Fibroblast of villous mesenchyme (primary cell): ENCODE measurements at places on chromosomes 2 and 18. TPM values are rescaled to one million over a fixed set of nuclear protein-coding genes. Genes with fewer than 3 reads are reported as not detected.

DNA sequence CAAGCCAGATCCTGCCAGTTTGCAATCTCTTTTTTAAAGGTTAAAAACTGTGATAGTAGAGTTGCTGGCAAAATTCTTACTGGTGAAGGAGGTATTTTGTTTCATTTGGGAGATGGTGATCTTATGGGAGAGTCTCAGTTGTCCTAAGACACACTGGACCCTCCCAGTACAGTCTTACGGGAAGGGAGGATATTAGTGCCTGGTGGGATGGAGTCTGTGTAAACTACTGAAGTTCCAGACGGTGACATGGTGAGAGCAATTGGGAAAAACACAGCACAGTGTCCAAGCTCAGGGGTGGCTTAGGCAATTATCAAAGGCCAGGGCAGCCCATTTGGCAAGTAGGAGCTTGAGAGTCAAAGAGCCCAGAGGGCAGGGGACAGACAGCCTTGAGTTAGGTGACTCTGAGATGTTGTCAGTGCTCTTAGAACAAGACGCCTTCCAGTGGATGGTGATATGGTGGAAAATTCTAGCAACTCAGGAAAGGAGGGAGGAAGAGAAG lies 143.7 kb upstream of the CCDC68 start:
- DNase-seq, result no peak

- DNase-seq, result no peak
These were observed 25.6 kb upstream of the ZNF407 start for GRCh38 chr18:74571895-74572680.

DNA sequence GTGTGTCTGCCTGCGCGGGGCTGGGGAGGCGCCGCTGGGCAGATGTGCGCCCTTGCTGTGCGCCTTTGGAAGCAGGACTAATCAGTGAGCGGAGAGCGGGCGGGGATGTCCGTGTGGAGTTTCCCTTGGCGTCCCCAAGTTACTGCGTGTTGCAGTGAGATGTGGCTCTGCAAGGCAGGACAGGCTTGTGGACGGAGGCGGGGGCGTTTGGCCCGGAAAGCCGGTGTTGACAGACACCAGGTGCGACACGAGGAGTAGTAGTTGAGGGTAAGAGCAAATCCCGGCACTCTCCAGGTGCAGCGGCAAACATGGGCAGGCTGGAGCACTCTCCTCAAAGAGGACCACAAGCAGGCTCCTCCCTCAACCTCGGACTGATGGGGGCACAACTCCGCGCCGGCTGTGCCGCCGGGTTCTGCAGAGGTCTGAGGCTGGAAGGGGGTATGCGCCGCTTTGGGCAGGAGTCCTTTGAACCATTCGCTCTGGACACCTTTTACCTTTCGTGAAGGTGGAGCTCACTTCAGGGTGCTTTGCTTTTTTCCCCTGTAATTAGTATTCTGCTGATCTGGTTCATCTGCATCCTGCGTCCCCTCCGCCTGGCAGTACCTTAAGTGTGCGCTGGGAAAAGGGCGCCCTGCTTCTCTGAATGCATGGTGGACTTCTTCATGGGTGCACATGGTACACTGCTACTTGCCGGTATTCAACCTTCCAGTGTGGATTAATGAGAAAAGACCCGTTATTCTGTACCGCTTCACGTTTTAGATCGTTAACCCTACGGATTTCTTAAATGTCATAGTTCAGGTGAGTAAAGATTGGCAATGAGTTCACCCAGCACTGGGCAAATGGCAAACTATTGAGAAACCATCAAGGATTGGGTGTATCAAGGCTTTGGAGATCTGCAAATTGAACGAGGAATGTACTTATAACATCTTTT lies 608 bp downstream of the CDH7 start:
- DNase-seq, result no peak

DNA sequence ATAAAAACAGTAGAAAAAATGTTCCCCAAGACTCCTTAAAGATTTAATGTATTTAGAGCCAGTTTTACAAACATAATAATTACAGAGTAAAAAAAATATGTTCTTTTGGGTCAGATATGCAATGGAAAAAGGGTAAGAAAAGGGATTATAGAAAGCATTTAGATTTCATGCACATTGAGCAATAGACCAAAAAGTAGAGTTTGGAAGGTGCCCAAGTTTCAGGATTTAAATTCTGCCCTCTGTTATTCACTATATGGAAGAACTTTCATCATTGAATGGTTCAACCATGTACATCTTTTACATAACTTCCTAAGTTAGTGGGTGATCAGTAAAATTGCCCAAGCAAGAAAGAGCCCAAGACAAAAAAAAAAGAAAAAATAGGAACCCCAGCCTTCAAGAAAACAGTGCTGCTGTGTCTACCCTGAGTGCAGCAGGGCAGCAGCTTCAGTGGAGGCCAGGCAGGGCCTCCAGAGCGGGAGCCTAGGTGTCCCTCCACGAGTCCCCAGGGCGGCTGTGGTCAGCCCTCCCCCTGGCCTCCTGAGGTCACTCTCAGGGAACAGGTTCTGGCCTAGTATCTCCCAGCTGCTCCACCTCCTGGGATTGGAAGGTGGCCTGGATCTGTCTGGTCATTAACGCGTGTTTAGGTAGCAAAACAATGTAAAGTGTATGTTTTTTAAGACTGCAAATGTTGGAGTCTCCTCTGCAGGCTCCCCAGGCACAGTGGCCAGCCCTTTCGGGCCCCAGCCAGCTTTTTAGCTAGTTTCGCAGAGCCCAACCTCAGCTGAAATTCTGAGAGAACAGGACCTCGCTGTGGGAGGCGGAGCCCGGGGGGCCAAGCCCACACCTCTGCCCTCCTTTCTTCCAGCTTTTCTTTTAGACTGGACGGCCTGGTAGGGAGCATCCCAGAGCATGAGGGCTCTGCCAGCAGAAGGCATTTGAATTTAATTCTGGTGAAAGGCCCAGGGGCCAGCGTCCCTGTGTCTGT lies 77.3 kb downstream of the TEX51 start:
- DNase-seq, result peak; percentile 2

DNA sequence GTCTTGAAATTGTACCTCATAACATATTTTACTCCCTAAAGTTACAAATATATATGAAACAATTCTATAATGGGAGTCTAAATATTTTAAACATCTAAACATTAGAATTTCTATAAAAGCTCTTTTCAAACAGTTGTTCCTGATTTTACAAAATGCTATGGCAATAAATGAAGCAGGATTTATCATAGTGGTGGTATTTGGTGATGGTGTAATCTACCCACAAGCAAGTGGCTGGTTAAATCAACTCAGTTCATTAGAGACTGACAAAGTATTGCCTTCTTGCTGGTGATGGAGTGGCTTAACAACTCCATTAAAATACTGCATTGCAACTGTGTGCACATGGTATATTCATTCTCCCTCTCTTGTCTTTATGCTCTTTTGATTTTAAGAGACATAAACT lies 138.9 kb downstream of the PMAIP1 start:
- DNase-seq, result no peak

DNA sequence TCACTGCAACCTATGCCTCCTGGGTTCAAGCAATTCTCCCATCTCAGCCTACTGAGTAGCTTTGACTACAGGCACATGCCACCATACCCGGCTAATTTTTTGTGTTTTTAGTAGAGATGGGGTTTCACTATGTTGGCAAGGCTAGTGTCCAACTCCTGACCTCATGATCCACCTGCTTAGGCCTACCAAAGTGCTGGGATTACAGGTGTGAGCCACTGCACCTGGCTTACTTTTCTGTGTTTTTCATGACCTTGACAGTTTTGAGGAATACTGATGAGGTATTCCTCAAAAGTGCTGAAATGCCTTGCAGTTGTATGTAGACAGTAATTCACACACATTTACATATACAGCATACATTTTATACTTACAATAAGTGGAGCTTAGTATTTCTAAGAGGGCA lies 126.1 kb downstream of the PHLPP1 start:
- no peak for DNase-seq

DNA sequence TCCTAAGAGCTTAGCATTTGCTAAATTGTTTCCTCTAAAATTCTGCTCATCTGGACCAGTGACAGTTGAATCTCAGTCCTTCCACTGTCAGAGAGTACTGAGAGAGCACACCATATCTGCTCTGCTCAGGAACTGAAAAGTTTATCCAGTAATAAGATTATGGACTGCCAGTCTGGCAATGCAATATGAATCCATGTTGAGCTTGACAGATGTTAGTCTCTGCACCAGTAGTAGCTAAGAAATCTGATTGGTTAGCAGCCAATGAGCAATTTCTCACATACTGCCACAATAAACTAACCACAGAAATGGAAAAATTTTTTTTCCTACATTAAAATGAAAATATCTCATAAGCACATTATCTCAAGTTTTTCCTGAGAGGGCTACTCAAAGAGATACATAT lies 2.3 kb downstream of the PRKD3 start:
- DNase-seq, result peak; percentile 71

DNA sequence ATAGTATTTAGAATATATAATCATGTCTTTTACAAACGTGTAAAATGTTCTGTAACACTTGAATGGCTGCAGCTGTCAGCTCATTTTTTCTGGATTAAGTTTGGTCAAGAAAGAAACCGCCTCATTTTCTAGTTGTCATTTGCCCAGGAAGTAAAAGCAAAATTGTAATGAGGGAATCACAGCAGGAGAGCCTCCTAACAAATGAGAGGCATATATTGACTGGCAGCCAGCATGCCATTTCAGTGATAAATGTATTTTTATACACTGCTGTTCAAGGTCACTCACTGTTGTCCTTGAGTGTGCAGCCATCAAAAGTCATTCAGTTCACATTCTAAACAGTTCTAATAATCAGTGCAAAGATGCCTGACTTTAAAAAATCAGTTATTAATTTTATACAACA lies 144.3 kb upstream of the BOD1L2 start:
- no peak for DNase-seq

DNA sequence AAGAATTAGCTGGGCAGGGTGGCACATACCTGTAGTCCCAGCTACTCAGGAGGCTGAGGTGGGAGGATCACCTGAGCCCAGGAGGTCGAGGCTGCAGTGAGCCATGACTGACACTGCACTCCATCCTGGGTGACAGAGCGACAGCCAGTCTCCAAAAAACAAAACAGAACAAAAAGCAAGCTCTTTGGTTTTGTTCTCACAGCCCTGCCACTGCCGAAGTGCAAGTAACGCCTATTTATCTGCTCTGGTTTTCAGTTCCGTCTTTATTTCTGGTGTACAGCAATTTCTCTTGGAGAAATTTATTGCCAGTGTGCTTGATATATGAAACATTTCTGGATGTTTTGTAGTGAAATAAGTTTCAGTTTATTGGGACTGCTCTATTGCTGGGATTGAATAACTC lies 61.9 kb downstream of the RAB10 start:
- no peak for DNase-seq

GRCh38 chr18:56517196-56517595 lies 121.2 kb downstream of the TXNL1 start:
- DNase-seq, result no peak

- no peak for DNase-seq
These were observed 435 bp downstream of the RNF181 start for GRCh38 chr2:85596026-85596333.

DNA sequence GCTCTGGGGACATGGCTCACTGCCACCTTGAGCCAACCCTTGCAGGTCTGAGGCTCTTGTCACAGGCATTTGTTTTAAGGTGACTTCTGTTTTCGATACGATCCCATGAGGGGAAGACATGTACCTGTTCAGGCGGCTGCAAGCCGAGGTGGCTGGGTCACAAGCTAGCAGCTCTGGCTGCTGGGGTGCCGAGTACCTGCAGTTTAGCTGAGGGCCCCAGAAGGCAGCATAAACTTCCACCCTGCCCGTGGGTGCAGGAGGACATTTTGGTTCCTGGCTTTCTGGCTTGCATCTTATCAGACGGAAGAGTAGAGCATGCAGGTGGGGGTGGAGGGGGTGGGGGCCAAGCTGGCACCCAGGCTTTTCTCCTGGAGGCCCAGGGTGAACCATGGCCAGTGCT lies 28.4 kb downstream of the COA5 start:
- DNase-seq, result no peak

- no peak for DNase-seq
These were observed 21.6 kb downstream of the PMAIP1 start for GRCh38 chr18:59921384-59921891.

- DNase-seq, result no peak
These were observed 172.3 kb upstream of the SLC35G4 start for GRCh38 chr18:11437046-11437445.

DNA sequence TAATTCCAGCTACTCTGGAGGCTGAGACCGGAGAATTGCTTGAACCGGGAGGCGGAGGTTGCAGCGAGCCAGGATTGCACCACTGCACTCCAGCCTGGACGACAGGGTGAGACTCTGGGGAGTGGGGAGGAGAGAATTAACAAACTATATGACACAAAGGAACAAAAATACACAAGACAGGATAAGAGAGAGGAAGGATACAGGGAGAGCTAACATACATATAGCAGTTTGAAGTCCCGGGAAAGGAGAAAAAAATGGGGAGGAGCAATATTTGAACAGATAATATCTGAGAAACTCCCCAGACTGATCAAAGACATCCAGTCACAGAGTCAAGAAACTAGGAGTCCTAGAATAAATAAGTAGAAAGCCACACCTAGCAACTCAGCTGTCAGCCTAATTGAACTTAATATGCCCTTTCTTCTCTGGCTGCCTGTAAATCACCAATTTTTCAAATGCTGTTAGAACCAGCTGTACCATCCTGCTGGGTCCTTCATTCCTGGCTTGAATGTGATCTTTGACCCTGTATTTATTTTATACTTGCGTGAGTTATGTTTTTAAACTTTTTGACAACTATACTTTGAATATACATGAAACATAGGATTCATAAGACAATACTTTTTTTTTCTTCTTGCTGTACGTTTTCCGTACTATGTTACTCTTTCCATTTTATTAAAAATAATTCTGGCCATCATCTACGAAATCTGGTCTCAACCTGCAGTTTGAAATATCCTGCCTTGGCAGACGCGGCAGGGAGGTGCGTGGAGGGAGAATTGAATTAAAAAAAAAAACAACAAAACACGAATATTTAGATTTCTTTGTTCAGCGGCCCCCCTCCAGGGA lies 876 bp upstream of the CYP27A1 start:
- no peak for DNase-seq

DNA sequence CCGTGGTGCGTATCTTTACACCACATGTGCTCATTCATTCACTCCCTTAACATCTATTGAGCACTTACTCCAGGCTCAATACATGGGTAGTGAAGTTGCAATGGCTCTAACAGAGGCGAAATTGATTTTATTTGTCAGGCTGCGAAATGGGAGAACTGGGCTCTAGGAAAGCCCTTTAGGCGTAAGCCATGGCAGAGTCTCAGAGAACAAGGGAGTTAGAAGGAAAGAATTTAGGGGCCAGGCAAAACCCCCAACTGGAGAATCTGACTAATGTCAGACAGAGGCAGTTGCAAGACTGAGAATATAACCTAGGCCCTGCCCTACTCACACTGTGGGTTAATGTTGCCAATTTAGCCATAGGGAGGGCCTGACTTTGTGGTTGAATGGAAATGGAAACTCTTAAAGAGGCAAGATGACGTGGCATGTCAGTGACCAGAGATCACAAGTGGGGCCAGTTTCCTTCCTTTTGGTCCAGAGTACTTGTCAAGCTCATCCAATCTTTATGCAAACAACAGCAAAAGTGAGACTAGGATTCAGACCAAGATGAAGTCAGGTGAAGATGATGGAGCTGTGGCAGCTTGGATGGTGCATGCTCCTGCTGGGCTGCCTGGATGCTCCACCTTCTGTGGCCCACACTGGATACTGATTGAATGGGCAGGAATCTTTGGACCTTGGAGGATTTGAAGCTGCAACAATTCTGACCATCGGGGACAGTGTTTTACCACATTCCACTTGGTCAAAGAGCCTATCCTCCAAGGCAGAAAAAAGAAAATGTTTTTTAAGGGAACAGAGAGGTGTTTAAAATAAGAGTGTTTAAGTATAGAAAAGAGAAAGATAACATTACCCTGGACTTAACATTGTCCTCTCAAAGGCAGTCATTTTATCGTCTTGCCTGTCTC lies 92.2 kb downstream of the CAPN13 start:
- DNase-seq, result no peak

Gene MPP4
- 5.2 and 5.5 TPM in 2 replicates for total RNA-seq

Gene PCARE
- not detected in 2 replicates for total RNA-seq

Gene SERPINB11
- not detected in 2 replicates for total RNA-seq

Gene CCDC68
- 3.5 and 9.1 TPM in 2 replicates for total RNA-seq
